H9 (cell line): ENCODE measurements at places on chromosomes 4 and X.

DNA sequence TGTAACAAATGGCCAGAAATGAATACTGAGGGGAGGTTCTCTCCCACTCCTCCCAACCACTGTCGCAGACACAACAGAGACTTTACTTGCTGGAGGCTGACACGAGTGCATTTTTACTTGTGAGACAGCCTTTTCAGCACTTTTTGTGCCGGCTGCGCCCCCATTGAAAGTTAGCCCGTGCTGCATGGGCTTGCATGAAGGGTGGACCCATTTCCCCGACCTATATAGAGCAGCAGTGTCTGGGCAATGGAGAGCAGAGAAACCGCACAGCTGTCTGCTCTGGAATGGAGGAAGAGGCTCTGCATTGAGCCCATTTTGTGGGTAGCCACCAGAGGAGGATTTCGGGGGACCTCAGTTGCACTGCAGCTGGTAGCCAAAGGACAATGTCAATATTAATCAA is 208.8 kb downstream of the UGT8 start:
- no peak for DNase-seq

GRCh38 chr4:113404841-113405240 is 355.4 kb downstream of the ANK2 start:
- no peak for DNase-seq

DNA sequence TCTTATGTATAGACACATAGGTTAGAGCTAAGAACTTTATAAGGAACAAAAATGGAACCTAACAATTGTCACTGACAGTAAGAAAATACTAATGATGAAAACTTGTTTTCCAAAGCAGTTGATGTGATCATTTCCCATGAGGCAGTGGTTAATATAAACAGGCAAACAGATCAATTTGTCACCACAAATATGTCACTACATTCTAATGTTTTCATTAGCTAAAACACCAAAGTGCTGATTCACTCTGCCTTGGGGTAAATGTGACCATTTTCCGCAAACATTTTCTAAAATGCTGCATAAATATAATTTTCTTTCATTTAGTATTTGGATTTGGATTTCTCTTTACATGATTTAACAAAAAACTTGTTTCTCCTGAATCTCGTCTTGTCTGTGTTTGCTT is 408.9 kb upstream of the CTSO start:
- no peak for DNase-seq

- no peak for DNase-seq
Observed at GRCh38 chr4:53928825-53929224, 135.6 kb downstream of the CHIC2 start.

DNA sequence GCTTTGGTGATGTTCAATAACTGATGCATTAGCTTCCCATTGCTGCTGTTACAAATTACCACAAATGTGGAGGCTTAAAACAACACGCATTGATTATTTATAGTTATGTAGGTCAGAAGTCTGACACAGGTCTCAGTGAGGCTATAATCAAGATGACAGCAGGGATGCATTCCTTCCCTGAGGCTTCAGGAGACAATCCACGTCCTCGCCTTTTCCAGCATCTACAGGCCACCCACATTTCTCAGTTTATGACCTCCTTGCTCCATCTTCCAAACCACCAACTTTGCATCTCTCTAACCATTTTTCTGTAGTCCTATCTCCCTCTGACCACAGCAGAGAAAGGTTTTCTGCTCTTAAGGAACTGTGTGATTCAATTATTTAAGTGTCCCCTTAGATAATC is 92.5 kb downstream of the GASK1B start:
- DNase-seq = no peak

GRCh38 chrX:151513472-151513871 is 50.0 kb upstream of the PASD1 start:
- DNase-seq = no peak

DNA sequence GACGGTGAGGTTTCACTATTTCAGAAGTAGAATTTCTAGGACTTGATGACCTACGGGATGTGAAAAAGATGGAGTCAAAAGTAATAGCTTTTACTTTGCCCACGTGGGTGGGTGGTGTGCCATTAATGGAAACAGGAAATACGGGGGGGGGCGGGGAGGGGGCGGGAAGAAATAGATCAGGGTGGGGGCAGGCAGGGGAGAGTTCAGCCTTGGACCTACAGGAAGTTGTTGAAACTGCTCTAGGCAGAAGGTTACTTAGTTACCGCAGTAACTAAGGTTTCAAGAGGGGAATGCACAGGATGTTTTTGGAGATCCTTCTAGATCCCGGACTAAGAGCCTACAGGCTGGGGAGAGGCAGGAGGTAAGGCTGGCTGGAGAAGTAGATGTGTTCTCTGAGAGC is 3.6 kb upstream of the FHL1 start:
- DNase-seq = no peak

- DNase-seq = no peak
Observed at GRCh38 chrX:46029777-46030176, 515.4 kb downstream of the ZNF674 start.

DNA sequence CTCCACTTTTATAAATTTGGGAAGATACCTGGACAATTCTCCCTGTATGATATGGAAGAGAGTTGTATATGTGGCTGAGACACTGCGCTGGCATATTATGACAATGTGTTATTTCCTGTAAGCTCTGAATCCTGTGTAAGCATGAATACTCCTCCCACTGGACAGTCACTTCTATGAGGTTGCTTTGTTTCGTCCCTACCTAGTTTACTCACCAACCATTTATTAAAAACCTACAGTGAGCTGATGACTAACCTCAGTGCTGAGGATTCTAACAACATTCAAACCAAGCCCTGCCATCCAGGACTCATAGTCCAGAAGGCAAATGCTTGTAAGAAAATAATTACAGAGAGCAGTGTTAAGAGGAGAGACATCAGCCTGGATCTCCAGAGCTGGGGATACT is 1632.9 kb upstream of the TENM3 start:
- DNase-seq = no peak

GRCh38 chr4:165115301-165115700 is 2.6 kb upstream of the TMEM192 start:
- no peak for DNase-seq
